ENCODE measurements at places on chromosomes 1 and 21.

GRCh38 chr1:45014321-45015028 lies 2.4 kb downstream of the UROD start:
- DNase-seq: peak; percentile 88

- no peak for DNase-seq
Measured at GRCh38 chr1:216732121-216732520, 8.9 kb upstream of the ESRRG start.

DNA sequence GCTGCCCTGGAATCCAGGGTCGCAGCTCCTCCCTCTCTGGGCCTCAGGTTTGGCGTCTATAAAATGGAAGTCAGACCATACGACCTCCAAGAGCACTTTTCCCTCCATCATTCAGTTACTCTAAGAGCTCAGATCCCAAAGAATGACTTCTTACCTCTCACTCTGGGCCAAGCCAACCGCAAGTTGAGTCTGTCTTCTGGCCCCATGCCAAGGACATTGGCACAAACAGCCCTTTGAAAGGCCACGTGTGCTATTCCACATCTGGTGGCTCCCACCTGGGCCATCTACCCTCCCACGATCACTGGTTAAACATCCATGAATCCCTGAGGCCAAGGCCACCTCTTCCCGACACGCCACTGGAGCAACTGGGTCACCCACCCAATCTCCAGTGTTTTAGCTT lies 12.4 kb downstream of the SLC2A7 start:
- DNase-seq: no peak

DNA sequence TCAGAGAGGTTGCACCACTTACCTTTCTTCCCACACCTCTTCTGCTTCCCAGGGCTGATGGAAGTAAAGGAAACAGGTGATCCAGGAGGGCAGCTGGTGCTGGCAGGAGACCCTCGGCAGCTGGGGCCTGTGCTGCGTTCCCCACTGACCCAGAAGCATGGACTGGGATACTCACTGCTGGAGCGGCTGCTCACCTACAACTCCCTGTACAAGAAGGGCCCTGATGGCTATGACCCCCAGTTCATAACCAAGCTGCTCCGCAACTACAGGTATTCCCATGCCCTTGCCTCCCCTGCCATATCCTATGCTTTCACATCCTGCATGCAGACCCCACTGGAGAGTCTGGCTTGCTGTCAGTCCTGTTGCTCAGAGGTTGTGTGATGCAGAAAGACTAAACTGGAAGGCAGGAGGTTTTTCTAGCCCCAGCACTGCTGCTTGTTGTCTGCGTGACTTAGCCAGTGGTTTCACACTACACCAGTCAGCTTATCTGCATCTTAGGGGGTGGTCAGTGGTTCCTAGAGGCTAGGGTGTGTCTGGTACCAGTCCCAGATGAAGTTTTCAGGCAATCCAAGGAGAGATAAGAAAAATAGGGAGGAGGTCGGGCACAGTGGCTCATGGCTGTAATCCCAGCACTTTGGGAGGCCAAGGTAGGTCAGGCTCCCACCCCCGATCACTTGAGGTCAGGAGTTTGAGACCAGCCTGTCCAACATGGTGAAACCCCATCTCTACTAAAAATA lies 10.2 kb downstream of the RHOC start:
- DNase-seq: no peak

- peak; percentile 30 for DNase-seq
Measured at GRCh38 chr1:101259744-101260148, 22.9 kb downstream of the S1PR1 start.

DNA sequence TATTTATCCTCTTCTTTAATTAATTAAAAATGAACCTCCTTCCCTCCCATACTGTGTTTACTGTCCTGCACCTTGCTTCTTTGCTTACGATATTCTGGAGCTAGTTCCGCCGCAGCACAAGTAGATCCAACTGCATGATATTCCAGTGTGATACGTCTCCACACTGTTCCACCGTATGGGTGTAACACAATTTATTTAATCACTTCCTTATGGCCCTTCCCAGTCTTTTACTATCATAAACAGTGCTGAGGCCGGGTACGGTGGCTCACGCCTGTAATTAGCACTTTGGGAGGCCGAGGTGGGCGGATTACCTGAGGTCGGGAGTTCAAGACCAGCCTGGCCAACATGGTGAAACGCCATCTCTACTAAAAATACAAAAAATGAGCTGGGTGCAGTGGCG lies 25.7 kb downstream of the CNST start:
- DNase-seq: no peak

DNA sequence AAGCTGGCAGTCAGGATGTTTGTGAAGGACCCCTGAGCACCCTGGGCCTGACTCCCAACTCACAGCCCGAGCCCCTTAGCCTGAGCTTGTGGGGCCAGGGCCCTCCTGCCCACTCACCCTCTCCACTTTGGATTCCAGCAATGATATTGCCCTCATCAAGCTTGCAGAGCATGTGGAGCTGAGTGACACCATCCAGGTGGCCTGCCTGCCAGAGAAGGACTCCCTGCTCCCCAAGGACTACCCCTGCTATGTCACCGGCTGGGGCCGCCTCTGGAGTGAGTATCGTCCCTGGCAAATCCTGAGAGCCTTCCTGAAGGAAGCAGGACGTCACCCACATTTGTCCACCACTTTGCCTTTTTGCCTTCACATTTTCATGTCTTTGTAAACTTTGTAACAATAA lies 5.0 kb downstream of the CTRC start:
- DNase-seq: peak; percentile 75

GRCh38 chr1:43522431-43522775 lies 8.3 kb upstream of the PTPRF start:
- no peak for DNase-seq

- DNase-seq: peak; percentile 99
Measured at GRCh38 chr1:95072532-95073419, at the start of gene ALG14. TSS of gene ALG14 (minus strand) at chr1:95072951. CDS start at chr1:95072898, 53 bp downstream.

All from DMS53 (cell line).